ENCODE measurements at places on chromosomes 7 and 10.

DNA sequence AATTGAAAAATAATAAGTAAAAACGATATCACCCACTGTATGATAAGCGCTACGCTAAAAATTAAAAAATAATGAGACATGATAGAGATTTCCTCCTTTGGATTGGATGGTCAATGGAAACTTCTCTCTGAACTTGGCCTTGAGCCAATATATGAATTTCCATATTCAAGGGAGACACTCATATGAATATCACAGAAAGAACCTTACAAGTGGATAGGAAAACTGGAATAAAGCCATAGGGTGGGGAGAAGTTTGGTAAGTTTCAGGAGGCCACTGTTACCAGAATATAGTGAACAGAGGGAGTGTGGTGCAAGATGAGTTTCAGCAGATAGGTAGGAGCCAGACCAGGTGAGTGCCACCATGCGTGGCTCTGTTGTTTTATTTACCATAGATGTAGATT, 147.2 kb downstream of the SEM1 start:
- DNase-seq, result no peak

- no peak for DNase-seq
Measured at GRCh38 chr7:155187061-155187785, 110.5 kb upstream of the INSIG1 start.

- DNase-seq, result no peak
Measured at GRCh38 chr7:127337581-127337980, 54.9 kb downstream of the ZNF800 start.

- DNase-seq, result no peak
Measured at GRCh38 chr7:18508443-18509427, 13.2 kb downstream of the HDAC9 start.

- no peak for DNase-seq
Measured at GRCh38 chr7:117862378-117862777, 10.9 kb downstream of the CTTNBP2 start.

- DNase-seq, result no peak
Measured at GRCh38 chr10:79491143-79491835, 21.0 kb upstream of the EIF5AL1 start.

- DNase-seq, result no peak
Measured at GRCh38 chr10:78853864-78854263, 214.9 kb upstream of the ZMIZ1 start.

DNA sequence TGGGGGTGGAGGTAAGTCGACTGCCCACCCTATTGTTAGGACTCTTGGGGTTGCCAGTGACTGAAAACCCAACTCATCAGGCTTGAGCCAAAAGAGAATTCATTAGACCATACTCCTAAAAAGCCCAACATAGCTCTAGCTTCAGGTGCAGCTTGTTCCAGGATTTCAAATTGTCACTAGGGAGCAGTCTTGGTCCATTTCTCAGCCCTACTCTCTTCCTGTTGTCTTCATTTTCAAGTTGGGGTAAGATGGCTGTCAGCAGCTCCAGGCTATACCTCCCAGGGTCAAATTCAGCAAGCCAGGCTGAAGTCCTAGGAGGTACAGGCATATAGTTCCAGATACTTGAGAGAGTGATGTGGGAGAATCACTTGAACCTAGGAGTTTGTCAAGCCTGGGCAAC, 14.9 kb upstream of the COL13A1 start:
- no peak for DNase-seq

GRCh38 chr10:112124866-112125265, 58.7 kb downstream of the GPAM start:
- DNase-seq, result no peak

- DNase-seq, result no peak
Measured at GRCh38 chr10:6384847-6385246, 182.1 kb downstream of the PFKFB3 start.

DNA sequence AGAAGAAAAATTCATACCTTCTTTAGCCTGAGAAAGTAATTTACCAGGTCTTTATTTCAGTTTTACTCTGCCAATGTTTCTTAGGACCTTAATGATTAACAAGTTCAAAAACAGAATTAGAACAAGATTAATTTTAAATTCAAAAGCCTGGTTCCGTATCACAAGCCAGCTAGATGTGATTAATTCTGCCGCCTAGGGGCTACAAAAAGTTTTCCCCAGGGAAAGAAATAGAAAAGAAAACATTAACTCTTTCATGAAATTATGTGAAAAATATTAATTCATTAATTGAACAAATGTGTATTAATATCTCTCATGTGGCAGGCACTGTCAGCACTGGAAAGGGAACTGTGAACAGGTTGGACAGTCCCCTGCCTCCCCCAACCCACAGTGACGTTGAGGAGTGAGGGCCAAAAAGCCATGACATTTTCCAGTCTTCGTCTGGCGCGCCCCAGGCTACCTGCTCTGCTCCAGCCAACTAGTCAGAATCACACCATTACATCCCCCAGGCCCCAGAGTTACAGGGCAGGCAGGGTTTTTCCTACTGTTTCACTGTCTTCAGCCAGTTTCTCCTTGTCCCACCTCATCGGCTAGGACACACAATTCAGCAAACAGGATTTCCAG, 20.1 kb downstream of the TMEM176A start:
- DNase-seq, result no peak

DNA sequence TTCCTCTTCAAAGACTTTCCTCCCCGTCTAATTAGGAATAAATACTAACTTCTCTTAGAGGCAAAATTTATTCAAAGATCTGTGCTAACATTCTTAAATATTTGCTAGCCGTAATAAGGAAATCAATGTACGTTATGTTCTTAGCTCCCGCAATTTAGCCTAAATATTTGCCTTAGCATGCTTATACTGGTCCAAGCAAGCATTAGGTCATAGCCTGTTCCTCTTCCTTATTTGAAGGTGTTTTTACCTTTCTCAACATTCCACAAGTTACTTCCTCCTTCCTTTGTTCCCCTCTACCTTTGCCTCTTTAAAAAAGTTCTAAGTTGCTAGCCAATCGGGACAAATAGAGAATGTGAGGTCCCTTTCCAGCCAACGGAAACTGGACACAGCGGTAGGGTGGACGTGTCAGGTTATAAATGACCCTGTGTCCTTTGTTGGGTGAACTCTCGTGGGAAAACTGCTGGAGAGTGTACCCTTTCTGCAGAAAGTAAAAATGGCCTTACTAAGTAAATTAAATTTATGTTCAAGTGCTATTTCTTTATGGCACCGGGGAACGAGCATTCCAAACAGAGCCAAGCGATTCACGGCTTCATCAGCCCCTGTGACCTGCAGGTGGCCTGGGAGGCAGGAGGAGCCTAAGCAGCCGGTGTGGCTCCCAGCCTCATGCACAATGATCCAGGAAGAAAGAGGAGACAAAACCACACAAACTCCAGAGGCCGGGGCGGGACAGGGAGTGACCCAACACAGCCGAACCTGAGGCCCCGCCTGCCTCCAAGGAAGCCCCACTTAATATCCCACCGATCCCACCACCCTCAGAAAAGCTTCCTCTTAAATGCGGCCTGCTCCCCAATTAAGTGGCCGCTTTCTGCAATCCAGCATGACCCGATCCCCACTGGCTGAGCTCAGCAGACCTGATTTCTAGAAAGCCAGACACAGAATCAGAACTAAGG, 67.0 kb downstream of the ZRANB1 start:
- no peak for DNase-seq

GRCh38 chr10:35000936-35001335, 89.2 kb downstream of the CUL2 start:
- no peak for DNase-seq

DNA sequence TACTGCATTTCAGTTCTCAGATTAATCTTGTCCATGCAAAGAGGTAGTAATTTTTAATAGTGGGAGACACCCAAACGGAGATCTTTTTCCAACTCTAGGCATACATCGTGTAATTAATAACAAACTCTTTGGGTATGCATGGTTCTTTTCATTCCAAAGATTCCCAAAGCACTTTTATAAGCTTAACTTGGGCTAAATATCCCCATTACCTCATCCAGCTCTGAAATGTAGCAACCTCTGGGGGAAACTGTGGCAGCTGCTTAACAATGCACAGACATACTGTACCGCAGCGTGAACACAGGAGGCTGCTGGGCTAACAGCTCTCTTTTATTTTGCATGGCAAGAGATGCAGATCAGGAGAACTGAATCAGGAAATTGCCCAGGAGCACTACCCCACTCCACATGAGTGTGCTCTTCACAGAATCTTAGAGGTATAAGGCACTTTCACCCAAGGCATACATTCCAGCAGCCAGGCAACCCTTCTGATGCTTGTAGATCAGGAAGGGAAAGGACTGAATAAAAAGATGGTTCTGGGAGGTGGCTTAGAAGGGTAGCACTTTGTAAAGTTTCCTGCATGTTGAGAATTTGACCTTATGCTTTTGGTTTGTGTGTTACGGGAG, 114.4 kb upstream of the GLI3 start:
- no peak for DNase-seq

DNA sequence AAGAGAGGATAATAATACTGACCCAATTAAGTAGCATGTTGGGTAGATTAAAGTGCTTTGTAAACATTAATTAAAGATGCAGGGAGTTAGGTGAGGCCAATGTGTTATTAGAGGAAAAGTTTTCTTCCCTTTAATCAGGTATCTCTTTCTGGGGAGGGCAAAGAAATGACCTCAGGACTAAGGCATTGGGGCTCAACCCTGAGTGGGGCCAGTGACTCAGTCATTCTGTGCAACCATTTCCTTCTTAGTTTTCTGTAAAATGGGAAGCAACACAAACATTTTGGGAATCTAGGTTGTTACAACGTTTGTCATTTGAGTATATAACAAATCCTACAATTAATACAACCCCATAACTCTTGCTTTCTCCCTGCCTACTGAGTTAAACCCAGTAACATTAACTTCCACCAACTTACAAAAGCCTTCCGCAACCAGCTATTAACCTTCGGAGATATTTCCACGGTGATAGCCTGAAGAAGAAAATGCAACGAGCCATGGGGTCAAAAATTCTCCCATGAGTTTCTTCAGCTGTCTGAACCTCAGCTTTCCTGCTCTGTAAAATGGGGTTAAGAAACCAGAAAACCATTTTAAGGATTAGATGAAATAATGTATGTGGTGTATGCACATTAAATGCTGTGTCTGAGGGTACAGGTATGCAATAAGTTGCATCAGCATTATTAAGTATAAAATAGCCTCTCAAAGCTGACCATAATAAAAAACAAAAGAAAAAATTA, 965 bp upstream of the PROSER2 start:
- DNase-seq, result no peak

DNA sequence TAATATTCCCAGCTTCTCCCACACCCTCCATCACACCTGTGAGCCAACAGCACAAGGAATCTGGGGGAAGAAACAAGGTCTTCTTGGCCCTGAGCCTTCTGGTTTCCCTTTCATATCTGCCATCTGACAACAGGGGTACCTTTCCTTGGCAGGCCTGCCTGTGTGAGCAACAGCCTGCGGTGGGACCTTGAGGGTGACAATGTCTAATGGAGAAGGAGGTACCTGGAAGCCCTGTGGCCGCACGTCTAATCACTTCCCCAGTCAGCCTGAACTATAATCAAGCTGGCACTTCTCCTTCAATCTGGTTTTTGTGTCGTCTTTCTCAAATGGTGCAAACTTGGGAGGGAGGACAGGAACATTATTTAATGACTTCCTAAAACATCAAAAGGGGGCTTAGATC, 41.2 kb downstream of the NRCAM start:
- no peak for DNase-seq

DNA sequence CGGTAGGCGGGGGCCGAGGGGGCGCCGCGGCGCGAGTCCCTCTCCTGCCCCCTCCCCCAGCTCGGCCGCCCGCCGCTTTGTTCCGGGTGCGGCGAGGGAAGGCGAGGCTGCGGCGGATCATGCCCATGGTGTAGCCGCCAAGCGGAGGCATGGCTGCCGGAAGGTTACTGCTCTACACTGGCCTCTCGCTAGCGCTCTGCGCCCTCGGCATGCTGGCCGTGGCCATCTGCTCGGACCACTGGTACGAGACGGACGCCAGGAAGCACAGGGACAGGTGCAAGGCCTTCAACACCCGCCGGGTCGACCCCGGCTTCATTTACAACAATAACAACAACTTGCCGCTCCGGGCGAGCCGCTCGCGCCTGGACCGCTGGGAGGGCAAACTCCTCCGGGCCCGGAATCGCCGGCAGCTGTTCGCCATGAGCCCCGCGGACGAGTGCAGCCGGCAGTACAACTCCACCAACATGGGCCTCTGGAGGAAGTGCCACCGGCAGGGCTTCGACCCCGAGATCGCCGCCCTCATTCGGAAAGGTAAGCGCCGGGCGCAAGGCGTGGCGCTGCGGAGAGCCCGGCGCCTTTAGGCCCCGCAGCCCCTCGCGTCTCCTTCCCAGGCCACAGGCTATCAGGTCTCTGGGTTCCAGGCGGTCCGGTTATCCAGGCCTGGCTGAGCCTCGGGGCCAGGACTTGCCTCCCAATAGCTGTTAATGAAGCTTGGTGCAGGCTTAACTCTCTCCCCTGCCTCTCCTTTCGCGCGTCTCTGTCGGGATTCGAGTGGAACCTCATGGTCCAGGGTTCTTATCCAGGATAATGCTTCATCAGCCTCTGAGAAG, 513 bp downstream of the TMEM178B start:
- peak; percentile 68 for DNase-seq

DNA sequence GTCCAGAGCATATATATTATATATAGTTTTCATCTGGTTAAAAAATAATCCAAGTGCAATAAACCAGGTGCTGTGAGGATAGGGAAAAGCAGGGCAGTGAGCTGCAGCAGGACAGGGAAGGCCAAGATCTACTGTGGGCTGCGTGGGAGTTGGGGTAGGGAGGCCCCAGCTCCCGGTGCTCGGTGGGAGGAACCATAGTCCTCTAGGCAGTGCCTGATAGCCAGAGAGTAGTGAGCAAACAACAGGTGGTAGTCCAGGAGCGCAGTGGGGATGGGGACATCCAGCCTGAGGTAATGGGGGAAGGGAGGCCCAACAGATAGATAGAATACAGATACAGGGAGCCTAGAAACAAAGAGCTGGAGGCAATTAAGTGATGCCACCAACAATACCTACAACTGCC, 4.1 kb upstream of the BMPR1A start:
- no peak for DNase-seq

GRCh38 chr10:35136263-35136815, 9.7 kb downstream of the CREM start:
- no peak for DNase-seq

DNA sequence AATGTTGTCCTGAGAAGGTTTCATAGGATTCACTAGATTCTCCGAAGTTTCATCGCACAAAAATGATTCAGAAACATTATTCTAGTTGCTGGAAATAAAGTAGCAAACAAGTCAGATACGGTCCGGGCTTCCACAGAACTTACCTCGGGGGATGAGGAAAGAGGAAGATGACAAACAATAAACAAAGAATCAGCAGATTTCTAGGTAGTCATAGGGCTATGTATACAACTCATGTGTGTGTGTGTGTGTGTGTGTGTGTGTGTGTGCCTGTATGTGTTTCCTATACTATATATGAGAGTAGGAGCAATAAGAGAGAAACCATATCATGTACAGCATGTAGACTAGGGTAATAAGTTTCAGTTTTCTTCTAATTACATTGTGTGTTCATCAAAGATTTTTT, 16.5 kb downstream of the TMEM236 start:
- DNase-seq, result no peak

DNA sequence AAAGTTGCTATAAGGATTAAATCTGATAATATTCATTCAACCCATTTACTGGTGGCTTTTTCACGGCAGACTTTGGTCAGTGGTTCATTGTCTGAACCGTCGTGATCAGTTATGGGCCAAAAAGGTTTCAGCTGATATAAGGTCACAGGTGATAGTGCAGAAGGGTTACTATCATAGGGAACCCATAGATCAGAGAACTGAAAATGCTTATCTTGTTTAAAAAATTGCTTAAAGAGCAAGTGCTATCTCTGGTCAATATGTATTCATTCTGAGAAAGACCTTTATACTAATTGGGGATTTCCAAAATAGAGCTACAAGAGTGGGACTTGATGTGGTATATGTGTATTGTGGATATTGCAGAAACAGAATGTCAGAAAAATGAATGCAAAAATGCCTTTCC, 147.8 kb upstream of the SEMA3E start:
- DNase-seq, result no peak

GRCh38 chr10:5540891-5541290, 16.1 kb downstream of the CALML3 start:
- no peak for DNase-seq
